Stimulated activated CD8-positive, alpha-beta memory T cell treated with anti-CD3 and anti-CD28 coated beads, Interleukin-2, amount 100 ng/mL, for 48 hours (primary cell): ENCODE measurements at places on chromosomes 11 and 22.

- DNase-seq, result no peak
Measured at GRCh38 chr22:21984793-21985192, 2.2 kb upstream of the TOP3B start.

- DNase-seq, result no peak
Measured at GRCh38 chr22:19871023-19871844, 16.6 kb upstream of the GNB1L start.

DNA sequence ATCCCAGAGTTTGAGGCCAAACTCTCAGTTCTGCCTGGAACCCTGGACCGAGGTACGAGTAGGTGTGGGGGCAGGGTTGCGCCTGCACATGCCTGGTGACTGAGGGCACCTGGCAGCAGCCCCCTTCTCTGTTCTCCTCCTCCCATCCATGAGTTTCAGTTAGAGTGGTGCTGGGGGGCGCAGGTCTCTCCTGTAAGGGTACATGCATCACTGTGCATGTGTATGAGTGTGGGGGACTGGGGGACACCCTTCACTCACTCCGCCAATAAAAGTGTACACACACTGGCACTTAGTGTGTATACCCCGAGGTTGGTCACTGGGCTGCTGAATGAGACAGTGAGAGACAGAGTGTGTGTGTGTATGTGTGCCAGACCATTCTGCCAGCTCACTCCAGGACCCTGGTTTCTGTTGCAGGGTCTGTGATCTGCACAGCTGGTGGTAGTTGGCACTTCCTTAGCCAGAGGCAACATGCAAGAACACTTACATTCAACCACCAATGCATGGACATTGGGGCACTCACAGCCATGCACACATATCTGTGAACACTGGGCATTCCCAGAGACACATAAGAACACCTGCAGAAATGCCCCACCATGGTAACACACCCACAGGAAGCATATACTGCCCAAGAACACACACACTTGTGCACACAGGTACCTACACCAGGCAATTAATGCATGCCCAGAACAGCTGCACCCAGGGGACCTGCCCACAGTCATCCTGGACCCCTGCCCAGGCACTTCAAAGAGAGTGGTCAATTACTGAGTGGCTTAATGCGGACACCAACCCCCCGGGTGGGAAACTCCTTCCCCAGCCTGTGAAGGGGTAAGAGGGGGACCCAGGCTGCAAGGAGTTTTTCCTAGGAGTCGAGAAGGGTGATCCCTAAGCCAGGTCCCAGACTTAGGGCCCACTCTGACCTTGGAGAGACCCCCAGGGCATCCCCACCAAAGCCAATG, 1.2 kb upstream of the NRXN2 start:
- DNase-seq, result no peak

DNA sequence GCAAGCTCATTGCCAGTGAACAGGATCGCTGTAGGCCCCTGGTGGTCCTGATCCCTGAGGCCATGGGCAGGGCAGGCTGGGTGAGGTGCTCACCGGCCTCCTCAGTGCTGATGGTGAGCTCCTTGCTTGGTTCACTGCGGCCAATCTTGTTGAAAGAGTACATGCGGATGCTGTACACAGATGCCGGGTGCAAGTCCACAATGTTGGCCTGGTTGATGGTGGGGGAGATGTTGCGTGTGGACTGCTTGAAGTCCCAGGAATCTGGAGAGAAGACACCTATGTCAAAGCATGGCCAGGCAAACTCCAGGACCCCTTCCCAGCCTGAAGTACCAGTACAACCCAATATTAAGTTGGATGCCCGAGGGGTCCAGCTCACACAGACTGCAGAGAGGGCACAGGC, 144.1 kb downstream of the CEP164 start:
- no peak for DNase-seq

- no peak for DNase-seq
Measured at GRCh38 chr11:134503100-134503499, 91.1 kb upstream of the B3GAT1 start.

DNA sequence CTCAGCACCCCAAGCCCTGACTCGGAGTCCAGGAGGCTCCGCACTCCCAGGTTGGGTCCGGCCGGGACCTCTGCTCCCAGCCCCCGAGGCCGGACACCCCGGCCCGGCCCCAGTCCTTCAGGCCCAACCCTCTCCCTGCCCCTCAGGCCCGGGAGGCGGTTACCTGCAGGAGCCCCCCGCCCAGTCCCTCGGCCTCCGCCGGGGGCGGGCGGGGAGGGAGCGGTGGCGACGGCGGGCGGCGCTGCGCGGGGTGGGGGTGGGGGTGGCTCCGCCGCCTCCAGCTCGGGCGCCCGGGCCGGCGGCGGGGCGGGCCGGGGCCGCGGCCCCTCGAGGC, 310 bp downstream of the TCF20 start:
- no peak for DNase-seq

GRCh38 chr22:49953027-49953679, 7.4 kb upstream of the PIM3 start:
- DNase-seq, result no peak

DNA sequence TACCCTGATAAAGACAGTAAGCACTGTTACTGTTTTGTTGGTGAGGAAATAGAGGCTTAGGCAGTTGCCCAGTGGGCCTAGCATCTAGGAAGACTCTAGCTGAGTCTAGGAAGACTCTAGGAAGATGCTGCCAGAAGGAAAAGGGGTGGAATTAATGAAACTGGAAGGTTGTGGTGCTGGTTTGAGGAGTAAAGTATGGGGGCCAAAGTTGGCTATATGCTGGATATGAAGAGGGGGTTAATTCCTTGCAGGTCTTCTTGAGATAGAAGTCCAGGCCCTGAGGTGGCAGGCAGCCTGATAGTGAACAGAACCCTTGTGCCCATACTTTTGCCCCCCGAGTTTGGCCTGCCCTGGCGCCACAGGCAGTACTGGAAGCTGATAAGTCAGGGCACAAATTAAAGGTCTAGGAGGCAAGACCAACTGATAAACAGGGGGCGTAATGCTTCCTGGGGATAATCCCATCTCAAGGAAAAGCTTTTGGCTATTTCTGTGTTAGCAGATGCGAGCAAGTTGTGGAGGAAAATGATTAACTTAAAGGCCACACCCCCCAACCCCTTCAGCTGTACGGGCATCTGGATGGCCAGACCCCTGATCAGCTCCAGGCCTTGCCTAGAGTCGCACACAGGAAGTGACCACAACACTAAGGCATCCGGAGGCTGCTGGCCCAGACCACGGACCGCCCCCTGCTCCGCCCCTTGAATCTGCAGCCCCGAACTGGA, 3.1 kb downstream of the ILK start:
- peak; percentile 62 for DNase-seq

- no peak for DNase-seq
Measured at GRCh38 chr11:126233391-126233790, 21.8 kb downstream of the FAM118B start.

DNA sequence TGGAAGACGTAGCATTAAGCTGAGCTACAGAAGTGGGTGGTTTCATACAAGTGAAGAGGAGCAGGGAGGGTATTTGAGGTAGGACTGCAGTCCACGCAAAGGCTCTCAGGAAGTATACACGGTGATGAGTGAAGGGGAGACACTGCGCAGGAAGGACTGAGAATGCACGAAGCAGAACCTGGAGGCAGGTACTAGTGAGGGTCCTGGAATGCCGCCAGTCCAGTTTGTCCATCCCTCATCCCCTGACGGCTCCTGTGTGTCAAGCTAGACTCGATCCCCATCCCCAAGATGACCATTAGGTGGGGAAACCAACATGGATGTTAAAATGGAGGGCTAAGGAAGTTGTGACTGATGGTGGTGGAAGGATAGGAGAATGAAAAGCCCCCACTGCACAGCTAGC, 23.8 kb downstream of the ART5 start:
- DNase-seq, result no peak

GRCh38 chr11:100910808-100911207, 218.8 kb downstream of the PGR start:
- DNase-seq, result no peak

DNA sequence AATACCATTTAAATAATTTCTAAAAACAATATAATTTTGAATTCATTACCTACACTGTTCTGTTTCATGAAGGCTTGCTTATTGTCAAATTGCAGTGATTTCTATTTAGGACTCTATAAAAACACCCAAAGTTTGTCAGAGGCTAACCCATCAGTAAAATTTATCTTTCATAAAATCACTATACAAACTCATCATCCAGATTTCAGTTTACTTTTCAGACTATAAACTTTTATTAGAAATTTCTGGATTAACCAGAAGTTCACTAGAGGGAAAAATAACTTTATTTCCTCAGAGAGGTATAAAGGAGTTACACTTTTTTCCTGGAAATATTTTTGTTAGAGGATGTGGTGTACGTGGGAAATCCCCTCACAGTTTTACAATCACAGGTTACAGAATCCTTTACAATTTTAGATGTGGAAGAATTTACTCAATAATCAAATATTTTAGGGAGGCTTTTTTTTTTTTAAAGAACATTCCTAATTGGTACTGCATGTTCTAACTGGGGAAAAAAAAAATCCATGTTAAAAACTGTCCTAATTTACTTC, 176.7 kb downstream of the SWAP70 start:
- no peak for DNase-seq

- DNase-seq, result no peak
Measured at GRCh38 chr22:48695731-48696305, 1131.9 kb downstream of the BRD1 start.

GRCh38 chr11:76131671-76132631, 74.4 kb downstream of the WNT11 start:
- no peak for DNase-seq

DNA sequence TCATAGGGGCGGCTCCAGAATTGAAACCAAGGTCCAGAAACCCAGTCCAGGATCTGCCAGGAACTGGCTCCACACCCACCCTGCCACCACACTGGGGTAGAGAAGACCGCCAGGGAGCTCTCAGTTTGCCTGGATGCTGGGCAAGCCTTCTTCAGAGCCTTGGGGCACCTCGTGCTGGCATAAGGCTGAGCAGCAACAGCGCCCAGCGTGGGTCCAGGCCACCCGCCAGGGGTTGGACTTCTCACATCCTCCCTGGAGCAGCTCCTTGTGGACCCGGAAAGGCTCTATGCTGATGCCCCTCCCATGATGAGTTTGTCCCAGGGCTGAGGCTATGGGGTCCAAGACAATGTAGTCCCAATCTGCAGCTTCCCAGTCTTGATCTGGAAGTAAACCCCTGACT, 29.7 kb downstream of the ALX4 start:
- no peak for DNase-seq

DNA sequence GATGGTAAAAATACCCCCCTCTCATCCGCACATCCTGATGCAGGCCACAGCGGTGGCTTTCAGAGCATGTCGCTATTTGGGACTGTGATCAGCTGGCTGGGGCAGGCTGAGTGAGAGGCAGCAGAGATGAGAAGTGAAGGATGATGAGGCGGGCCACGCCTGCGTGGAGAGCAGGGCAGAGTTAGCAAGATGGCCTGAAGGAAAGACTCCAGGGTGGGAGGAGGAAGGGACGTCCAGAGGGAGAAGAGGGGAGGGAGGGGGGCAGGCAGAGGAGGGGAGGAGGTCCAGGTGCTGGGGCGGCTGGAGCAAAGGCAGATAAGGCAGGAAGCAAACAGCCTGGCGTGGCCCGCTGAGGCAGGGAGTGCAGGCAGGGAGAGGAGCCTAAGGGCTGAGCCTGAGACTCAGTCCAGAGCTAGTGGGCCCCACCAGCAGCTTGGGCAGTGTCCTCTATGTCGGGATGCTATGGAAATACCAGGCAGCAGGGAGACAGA, 29.1 kb downstream of the LRFN4 start:
- no peak for DNase-seq

GRCh38 chr11:126512251-126512650, 156.8 kb downstream of the ST3GAL4 start:
- DNase-seq, result no peak
